ENCODE measurements at places on chromosomes 2 and 18.

DNA sequence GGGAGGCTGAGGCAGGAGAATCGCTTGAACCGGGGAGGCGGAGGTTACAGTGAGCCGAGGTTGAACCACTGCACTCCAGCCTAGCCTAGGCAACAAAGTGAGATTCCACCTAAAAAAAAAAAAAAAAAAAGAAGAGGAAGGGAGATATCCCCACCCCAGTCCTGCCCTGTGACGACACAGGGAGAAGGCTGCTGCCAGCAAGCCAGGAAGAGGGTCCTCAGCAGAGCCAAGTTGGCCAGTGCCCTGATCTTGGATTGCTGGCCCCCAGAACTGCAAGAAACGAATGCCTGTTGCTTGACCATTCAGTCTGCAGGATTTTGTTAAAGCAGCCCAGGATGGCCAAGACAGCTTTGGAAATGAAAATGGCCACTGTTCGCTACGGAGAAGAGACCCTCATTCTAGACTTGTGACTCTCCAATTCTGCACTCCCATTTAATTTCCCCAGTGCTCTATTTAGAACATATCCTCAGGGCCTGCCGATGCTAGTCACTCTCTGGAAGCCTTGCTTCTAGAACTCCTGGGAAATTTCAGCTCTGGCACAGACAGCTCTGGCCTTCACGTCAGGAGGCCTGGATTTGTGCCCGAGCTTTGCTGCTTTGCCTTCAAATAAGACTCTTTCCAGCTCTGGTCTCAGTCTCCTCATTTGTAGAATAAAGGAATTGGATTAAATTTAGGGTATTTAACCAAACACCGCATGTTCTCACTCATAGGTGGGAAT lies 15.7 kb upstream of the AMMECR1L start:
- DNase-seq = no peak

DNA sequence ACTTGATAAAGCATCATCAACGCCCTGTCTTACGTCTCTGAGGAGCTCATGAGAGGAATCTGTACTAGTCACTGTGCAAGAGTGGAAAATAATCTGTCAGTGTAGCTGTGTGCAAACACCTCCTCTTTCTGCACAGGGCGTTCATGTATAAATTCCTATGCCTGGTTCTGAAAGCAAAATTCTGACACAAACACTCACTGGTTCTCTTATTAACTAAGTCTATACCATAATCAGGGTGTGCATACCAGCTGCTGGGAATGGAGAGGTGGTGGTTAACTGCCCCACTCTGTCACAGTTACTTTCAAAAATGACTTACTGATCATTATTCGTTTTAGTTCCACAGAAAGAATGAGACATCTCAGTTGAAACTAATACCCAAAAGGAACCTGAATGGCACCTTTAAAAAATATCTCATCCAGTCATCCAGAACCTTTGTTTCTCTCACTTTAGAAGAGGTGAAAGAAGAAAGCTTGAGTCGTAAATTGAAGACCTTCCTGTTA lies 35.7 kb downstream of the STK39 start:
- no peak for DNase-seq

DNA sequence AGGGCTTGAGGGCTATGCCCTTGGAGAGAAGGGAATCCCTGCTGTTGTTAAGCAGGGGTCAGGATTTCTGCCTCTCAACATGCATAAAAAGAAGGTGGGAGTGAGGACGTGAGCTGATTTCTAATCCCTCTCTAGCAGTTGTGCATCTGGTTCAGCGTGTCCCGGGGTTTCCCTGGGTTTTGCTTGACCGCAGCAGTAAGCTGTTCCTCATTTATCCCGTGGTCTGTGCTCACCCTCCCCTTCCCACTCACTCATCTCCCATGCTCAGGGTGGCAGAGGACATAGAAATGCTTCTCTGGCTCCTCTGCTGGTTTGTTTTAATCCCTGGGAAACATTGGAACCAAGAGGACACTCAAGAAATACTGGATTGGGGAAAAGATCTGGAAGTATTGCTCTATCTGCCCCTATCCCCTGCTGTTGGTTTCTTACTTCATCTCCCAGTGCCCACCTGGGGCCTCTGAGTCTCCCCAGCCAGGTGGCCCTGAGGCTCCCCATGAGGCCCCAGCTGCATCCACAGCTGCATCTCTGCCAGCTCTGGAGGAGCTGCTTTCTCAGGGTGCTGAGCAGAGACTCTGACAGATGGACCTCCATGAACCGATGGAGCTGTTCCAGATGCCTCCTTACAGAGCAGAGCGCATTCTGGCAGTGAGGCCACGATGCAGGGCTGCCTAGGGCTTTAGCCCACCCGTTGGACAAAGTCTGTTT lies 36.1 kb downstream of the TET3 start:
- DNase-seq = no peak

DNA sequence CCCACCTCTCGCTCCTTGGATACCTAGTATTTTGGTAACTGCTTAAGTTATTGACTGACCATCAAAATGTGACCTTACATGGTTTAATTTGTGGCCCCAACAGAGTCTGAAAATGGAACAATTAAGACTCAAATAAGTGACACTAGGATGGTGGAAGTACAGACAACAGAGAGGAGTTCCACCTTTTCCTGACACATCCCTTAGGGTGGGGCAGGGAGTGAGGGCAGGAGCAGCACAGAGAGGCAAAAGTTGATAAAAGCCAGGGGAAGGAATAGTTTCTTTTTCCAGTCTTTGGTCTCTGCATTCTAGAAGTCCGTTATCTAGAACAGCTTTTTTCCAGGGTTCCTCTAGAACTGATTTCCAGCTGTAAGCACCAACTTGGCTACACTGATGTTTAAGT lies 32.2 kb downstream of the FTCDNL1 start:
- DNase-seq = no peak

DNA sequence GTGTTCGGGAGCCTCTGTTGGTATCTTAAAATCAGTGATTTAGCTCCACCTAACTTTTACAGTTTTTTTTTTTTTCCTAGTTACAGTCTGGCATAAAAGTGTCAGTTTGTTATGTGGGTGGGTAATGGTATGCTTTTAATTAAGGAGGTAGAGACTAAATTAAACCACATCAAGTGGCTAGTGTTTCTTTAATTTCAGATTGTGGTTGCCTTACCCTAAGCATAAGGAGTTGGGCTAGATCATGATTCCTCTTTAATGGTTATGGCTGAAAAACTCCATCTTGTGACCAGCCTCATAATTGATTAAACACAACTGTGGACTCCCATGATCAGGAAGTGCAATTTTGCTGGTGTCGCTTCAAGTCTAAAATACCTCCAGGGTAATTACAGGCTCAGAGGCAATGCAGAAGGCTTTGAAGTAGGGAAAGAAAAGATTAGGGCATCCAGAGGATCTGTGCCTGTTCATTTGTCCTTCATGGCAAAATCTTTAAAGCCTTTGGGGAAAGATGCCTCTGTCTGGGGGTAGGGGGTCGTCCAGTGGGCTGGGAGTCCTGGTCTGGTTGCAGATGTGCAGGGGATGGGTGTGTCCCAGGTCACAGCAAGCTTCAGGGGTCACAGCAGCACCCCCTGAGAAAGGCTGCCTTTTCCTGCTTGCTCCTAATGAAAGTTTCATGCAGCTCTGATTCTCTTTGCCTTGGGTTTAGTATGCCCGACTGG lies 579.2 kb downstream of the BCL11A start:
- peak; percentile 57 for DNase-seq

GRCh38 chr2:69054431-69054830 lies 41.5 kb downstream of the ANTXR1 start:
- DNase-seq = no peak

DNA sequence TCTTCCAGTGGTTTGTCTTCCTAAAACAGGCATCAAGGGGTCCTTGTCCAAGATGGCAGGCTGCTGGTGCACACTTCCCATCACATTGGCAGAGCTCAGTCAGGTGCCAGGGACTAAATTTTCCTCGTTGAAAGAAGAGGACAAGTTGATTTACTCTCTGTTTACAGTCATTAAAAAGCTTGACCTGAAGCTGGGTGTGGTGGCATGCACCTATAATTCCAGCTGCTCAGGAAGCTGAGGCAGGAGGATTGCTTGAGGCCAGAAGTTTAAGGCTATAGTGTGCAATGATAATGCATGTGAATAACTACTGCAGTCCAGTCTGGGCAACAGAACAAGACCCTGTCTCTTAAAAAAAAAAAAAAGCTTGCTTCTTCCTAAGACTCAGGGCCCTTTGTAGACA lies 3.6 kb upstream of the PLB1 start:
- DNase-seq = no peak

DNA sequence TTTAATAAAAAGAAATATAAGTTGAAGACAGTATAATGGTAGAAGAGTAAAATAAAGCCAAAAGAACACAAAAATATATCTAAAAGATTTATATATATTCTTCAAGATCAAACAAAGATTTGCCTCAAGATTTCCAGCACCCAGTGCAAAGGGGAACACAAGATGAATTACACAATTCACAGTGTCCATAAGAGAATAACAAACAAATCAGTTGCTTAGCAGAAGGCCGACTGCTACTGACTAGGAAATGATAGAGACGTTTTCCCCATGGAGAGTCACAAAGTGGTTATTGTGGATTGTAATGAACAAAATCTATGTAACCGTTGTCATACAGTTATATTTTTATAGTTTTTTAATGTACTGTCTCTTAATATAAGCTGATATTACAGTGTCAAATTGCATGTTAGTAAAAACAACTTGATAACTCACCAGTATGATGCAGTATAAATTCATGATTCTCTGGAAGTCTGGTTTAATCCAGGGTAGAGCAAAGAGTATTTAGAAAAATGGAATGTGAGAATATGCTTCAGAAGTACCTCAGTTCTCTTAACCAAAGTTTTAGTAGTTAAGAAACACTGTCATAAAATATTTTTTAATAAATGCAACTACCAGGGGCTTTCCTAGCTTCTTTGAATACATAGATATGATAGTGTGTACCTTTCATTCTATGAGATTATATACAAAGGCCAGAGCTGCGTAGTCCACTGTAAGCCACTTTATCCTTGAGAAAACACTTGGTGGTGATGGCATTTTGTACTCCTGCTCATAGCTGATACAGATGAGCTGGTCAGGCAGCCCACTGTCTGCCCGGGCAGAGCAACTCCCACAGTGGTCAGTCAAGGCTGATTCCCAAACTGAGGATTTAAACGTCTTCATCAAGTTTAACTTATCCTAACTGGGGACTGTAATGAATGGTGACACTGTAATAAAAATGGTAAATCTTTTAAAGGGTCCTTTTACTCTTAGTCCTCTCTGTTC lies 180.5 kb upstream of the DTNA start:
- no peak for DNase-seq

DNA sequence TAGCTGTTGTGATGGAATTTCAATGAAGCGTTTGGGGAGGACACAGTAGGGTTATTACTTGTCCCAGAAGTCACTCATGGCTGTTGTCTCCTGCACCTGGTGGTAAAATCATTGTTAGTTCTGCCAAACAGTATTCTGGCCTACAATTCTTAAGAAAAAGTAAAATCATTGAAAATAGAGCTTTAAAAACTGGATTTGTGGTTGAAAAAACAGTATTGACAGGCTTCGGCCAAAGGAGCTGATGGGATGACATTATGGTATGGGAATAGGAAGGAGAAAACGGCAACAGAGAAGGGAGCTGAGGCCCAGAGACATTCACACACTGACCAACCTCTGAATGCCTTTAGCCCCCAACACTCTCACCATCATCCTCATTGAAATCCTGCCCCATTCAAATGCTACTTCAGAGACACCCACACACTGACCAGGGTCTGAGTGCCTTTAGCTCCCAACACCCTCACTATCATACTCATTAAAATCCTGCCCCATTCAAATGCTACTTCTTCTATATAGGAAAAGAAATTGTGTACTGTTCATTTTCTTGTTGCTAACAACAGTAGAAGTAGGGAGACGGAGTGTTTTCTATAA lies 114.1 kb upstream of the OSR1 start:
- no peak for DNase-seq

GRCh38 chr2:163132850-163133249 lies 294.3 kb upstream of the KCNH7 start:
- no peak for DNase-seq

DNA sequence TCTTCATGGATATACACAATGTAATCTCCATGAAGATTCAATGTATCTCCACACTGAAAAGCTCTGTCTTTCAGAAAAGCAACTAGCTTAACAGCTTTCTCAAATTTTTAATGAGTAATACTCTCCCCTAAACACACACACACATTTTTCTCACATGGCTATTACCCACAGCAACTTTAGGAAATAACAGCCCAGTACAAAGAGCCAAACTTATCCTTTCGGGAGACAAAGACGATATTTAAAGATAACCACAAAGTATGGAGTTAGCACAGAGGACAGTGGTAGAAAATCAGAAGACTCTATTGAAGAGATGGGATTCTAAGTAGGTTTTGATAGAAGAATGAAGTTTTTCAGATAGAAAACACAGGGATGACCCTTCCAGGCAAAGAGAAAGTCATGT lies 394.9 kb upstream of the TRIB2 start:
- DNase-seq = no peak
